ENCODE measurements at places on chromosomes 7 and 10.

GRCh38 chr10:24382979-24383663 lies 174.2 kb downstream of the KIAA1217 start:
- DNase-seq: no peak

- peak; percentile 22 for DNase-seq
Observed at GRCh38 chr7:141511676-141512396, 39.4 kb upstream of the AGK start.

DNA sequence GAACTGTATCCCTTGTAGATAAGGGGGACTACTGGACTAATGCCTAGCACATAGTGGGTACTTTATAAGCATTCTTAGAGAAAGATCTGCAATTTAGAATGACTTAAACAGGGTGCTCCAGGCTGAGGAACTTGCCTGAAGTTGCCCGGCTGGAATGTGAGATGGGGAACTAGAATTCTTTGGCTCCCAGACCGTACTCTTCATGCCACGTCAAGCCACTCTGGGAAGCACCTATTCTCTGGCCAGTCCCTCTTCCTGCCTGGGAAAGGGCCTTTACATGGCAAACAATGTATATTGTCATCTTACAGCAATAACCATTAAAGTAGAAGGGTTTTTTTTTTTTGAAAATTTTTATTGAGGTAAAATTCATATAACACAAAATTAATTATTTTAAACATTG lies 34.5 kb downstream of the ATXN7L1 start:
- DNase-seq: no peak

- peak; percentile 42 for DNase-seq
Observed at GRCh38 chr7:100053215-100053614, 3.6 kb downstream of the ZSCAN21 start.

DNA sequence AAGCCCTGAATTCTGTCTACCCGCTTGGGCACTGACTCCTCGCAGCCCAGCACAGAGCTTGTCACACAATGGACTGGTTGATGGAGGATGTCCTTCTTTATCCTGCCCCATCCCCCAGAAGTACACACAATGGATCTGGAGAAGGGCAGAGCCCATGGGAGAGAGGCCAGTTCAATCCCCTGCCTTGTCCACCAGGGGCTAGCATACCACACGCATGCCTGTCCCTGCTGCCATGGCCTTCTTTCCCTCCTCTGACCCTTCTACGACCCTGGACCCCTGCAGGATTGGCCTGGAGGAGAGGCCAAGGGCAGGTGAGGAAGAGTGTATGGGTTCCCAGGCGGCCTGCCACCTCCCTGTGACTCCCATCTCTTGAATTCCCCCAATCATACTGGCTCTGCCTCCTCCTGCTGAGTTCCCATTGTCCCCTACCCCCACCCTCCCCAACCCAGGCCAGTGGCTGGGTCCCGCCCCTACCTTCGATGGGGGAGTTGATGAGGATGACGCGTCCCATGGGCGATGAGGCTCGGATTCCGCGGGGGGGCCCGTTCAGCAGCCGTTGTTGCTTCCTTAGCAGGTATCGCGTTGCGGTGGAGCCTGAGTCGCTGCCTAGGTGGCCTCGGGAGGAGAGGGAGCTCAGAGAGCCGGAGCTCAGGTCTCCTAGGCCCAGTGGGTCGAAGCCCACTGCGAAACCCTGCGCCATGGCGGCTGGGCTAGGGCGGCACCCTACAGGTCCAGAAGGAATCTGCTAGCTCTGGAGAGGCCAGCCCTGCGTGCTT lies 1.2 kb downstream of the PDZD7 start:
- no peak for DNase-seq

DNA sequence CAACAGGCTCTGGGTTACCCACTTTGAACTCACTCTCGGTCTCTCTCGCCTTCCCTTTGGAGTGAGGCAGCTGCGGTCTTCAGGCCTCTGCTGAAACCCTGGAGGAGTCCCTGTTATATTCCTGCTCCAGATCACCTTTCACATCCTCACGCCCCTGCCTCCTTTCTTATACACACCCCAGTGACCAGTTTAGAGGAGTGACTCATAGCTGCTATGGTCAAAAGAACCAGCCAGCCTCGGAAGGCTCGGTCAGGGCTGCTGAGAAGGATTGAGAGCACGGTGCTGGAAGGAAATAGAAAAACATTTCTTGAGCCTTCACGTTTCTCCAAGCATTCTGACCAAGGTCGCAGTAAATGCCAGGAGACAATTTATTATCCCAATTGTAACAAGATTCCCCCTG lies 28.3 kb upstream of the SVOPL start:
- no peak for DNase-seq

DNA sequence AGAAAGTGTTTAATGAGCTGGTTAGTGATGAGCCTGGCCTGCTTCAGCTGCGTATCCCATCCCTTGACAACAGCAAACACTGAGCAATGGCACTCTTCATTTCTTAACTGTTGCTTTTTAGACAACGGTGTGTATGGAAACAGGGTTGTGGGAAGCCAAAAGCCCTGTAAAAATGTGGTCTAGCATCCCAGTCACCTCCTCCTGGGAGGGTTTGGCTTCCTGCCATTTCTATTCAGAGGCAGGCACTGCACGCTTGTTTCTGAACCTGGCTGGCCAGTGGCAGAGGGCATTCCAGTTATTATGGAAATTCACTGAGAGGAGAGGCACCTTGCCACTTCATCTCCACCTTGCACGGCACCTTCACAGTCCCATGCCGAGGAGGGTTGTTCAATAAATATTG lies 123.0 kb upstream of the ADARB2 start:
- DNase-seq: no peak

DNA sequence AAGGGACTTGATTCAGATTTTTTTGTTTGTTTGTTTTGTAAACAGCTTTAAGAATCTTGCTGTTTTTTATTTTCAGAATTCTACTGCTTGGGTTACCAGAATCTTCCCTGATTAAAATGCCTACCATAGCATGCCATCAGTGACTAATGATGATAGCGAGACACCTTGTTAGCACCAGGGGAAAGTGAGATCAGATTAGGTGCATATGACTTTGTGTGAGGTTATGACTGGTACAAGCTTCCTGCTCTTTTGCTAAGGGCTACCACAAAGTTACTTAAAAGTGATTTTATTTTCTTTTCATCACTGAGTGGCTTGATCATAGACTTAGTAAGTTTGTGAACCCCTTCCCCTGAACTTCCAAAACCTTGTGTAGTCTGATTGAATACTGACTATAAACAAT lies 93.5 kb downstream of the SND1 start:
- no peak for DNase-seq

DNA sequence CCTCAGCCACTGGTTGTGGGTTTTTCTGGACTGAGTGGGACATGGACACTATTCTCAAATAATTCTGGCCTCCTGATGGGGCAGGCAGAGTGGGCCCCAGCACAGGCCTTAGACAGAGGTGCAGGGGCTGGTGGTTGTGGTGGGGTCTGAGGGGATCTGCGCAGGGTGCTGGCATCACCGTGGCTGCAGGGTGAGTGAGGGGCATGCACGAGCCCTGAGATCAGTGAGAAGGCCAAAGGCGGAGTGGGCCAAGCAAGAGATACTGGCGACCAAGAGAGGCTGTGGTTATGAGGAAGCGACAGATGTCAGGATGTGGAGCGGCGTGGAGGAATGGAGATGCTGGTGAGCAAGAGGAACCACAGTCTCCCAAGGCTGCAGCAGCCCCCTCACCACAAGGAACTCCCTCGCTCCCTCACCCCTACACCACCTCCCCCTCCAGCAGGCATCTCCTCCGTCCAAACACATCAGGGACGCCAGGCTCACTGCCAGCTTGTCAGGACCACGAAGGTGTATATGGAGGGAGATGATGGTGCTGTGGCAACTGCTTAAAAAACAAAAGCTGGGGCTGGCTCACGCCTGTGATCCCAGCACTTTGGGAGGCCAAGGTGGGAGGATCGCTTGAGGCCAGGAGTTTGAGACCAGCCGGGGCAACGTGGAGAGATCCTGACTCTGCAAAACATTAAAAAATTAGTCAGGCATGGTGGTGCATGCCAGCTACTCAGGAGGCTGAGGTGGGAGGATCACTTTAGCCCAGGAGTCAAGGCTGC lies 9.6 kb downstream of the PRF1 start:
- DNase-seq: no peak

DNA sequence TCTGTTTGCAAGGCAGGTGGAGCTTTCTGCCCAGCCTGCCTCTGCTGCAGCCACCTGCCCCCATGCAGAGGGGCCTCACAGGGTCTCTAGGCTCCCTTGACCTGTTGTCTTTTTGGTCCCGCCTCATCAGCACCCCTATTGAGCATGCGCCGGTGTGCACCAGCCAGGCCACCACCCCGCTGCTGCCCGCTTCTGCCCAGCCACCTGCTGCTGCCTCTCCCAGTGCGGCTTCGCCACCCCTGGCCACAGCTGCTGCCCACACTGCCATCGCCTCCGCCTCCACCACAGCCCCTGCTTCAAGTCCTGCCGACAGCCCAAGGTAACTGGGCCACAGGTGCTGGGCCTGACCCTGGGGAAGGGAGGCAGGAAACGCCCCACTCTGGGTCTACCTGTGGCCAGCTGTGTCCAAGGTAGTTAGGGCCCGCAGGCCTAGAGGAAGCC lies 38.1 kb downstream of the LDB3 start:
- no peak for DNase-seq

GRCh38 chr7:97407106-97407505 lies 289.6 kb downstream of the SDHAF3 start:
- no peak for DNase-seq

- DNase-seq: no peak
Observed at GRCh38 chr7:2845034-2845592, 1.0 kb upstream of the GNA12 start.

GRCh38 chr10:59852670-59853069 lies 53.7 kb downstream of the CCDC6 start:
- no peak for DNase-seq

DNA sequence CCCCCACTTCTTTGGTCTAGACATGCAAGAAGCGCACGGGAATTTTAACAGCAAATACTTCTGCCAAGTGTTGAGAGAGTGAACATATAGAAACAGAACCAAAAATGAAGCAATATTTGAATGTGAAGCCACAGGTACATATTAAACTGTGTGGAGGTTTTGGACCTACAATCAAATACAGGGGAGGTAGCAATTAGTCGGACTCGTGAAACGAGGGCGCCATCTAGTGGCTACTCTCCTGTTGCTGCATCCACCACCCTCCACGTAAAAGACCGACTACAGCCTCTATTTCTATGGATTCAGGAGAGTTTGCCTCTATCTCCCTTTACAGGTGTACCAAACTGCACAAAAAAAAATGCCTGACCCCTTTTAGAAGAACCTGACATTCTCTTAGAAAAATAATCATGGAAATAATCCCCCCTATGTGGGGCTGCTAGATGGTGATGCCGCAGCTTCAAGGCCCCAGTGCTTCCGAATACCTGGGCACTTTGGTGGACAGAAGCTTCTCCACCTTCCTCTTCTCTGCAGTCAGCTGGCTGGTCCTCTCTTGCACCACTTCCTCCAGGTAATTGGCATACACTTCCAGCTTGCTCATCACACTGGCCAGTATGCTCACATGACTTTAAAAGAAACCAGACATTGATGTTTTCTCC lies 31.7 kb downstream of the TECTB start:
- peak; percentile 77 for DNase-seq

- DNase-seq: no peak
Observed at GRCh38 chr10:58393317-58393716, 8.1 kb downstream of the TFAM start.

DNA sequence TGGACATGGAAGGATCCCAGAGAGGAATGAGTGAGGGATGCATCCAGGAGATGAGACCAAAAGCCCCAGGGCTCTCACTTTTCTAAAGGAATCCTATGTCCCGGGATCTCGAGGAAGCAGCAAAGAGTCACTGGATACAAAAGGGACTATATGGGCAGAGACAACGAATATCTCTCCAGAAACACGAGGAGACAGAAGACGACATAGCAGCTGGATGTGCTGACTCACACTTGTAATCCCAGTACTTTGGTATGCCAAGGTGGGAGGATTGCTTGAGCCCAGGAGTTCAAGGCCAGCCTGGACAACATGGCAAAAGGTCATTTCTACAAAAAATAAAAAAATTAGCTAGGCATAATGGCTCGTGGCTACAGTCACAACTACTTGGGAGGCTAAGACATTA lies 24.7 kb upstream of the MSMB start:
- no peak for DNase-seq

- no peak for DNase-seq
Observed at GRCh38 chr10:126975221-126975620, 70.0 kb downstream of the DOCK1 start.

DNA sequence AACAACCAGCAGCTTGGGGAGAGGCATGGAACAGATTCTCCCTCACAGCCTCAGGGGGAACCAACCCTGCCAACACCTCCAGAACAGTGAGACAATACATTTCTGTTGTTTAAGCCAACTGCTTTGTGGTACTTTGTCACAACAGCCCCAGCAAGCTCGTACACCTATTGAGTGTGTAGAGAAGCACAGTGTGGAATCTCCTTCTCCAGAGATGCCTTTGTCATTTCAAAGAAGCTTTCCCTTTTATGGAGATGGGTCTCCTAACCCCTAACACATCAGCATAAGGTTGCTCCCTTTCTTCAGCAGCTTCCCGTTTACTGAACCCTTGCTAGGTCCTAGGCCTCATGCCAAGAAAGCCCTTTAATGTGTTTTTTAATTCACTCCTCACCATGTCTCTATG lies 60.7 kb upstream of the AGK start:
- DNase-seq: no peak

- DNase-seq: no peak
Observed at GRCh38 chr7:11155883-11156282, 182.2 kb downstream of the PHF14 start.

GRCh38 chr7:76037310-76037709 lies 10.5 kb downstream of the STYXL1 start:
- no peak for DNase-seq

DNA sequence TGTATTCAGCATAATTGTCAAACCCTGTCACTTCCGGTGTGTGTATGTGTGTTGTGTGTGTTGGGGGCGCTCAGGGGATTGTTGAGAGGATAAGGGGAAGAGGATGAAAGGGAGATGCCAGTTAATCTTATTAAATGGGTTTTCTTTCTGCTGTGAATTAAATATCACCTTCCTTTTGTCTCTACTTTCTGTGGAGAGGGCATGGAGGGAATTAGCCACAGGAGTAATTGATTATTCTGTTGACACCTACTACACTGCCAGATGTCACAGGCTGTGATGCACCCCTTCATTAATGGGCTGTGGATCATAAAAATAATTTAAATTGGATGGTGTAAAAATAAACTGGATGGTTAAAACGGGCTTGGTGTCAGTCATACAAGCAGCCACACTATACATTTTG lies 311.9 kb downstream of the MDFIC start:
- DNase-seq: no peak

- no peak for DNase-seq
Observed at GRCh38 chr10:103765981-103766380, 89.4 kb downstream of the SH3PXD2A start.

GRCh38 chr7:121447243-121447910 lies 51.3 kb upstream of the FAM3C start:
- DNase-seq: no peak
